ENCODE measurements at places on chromosomes 12 and 14. TPM values are rescaled to one million over a fixed set of nuclear protein-coding genes. Genes with fewer than 3 reads are reported as not detected.

The ZNF740 gene
- 30.3 TPM for total RNA-seq

The CAPS2 gene
- total RNA-seq, result 12.1 TPM

The CLEC9A gene
- not detected for total RNA-seq

The UNC119B gene
- 31.6 TPM for total RNA-seq

The SOAT2 gene
- not detected for total RNA-seq

The MYH6 gene
- total RNA-seq, result not detected

The FAM90A1 gene
- 0.50 TPM for total RNA-seq

The RND1 gene
- 7.4 TPM for total RNA-seq

The TCL1B gene
- total RNA-seq, result not detected

The FOXN4 gene
- total RNA-seq, result not detected

DNA sequence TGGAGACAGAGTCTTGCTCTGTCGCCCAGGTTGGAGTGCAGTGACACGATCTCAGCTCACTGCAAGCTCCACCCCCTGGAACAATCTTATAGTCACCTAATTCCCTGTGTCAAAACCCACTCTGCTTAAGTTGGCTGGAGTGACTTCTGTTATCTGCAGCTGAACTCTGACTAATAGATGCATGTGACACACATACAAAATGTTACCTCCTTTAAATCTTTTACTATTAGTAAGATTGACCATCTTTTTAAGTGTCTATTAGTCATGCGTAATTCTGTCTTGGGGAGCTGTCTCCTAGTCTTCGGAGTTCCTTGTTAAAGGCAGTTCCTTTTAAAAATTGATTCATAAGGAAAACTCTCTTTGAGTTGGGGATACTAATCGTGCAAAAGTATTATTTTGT, 7.4 kb downstream of the IFI27L1 start:
- DNase-seq, result no peak

DNA sequence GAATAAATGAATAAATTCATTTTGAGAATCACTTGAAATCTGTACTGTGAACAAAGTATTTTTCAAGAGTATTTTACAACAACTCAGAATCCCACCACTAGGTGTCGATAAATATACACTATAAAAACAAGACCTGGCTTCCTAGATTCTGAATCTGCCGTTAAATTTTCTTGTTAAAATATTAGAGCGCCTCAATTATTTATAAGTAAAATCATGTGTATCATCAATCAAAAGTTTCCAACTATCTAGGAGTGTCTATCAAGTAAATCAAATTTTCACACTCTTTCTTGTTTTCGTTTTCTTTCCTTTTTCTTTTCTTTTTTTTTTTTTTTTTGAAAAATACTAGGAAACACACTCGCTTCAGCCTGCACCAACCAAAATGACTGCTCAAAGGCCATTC, 179.2 kb upstream of the DCN start:
- DNase-seq, result no peak

GRCh38 chr14:58646479-58646878, 8.7 kb downstream of the DACT1 start:
- DNase-seq, result no peak

GRCh38 chr12:65740506-65740872, 83.8 kb upstream of the HMGA2 start:
- no peak for DNase-seq

DNA sequence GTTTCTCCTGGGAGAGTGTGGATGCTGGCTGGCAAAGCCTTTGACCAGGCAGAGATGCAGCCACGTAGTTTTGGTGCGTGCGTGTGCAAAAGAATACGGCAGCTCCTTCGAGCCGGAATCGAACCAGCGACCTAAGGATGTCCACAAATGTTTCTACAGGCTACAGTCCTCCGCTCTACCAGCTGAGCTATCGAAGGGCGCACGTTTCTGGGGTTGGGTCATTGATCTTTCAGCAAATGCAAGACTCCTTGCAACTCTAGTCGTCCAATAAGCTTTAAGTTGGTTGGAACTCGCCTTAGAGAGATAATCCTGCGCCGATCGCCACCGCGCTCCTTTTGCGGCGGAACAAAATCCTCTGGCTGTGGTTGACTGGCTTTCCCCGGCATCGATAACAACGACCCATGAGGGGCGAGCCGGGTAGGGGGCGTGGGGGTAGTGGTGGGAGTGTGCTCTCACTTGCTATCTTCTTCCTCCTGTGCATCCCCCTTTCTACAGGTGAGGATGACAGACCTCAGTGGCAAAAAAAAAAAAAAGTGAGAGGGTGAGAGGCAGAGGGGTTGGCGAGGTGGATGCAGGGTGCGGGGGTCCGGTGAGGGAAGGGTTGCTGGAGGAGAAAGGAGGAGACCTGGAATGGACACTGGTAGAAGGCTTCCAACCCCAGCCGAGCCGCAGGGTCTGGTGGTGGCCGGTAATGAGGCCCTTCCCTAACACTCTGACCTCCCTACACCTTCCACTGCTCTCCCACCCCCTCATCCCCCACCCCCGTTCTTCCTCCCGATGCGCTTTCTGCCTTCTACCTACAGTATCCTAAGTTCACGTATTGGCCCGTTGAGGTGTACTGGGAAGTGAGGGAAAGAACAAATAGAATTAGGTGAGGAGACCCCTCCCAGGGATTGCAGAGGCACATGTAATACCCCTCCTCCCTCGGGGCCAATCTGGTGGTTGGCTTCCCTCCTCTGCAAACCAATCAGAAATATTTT, 11.8 kb upstream of the OR6S1 start:
- DNase-seq, result peak; percentile 13

- no peak for DNase-seq
Observed at GRCh38 chr12:39616251-39616650, 3.4 kb downstream of the ABCD2 start.

DNA sequence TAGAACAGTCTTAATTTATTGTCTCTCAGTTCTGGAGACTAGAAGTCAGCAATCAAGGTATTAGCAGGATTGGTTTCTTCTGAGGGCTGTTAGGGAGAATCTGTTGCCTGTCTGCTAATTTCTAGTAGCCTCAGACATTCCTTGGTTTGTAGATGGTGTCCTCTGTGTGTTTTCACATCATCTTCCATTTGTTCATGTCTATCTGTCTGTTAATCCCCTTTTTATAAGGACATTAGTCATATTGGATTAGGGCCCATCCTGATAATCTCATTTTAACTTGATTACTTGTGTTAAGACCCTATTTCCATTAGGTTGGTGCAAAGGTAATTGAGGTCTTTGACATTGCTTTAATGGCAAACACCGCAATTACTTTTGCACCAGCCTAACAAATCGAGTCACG, 34.3 kb downstream of the TBC1D15 start:
- no peak for DNase-seq

GRCh38 chr12:64445490-64445889, 6.4 kb upstream of the TBK1 start:
- no peak for DNase-seq

DNA sequence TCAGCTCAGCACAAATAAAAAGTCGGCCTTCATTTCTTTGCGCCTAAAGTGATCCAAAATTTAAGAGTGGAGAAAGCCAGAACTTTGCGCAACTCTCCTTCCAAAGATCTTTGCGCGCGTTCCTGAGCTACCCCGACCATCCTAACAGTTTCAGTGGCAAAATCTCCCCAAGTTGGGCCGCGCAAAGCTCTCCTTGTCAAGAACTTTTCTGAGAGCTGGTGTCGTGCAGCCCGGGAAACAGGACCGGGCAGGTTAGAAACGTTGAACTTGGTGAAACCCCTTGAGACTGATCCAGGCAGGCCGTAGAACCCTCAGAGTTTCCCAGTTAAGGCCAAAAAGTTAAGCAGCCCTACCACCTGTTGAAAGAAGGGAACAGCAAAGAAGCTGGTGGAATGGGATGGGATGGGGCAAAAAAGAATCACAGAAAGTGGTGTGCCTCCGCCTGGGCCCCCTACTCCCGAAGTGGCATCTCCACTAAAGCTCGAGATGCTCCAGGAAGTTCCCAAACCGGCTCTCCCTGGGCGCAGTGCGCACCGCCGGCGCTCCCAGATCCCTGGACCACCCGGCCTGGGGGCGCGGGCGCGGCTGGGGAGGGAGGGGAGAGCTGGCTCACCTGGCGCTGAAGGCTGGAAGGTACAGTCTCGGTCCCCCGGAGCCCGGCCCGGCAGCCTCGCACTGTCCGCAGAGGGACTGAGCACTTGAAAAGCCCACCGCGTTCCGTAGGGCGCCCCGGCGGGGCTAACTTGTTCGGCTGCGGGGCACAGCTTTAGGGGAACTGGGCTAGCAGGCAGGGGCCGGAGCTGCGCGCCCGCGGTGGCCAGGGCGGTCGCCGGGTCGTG, 768 bp downstream of the DBX2 start:
- DNase-seq, result no peak

- no peak for DNase-seq
Observed at GRCh38 chr12:128365032-128365431, 98.1 kb downstream of the TMEM132C start.

DNA sequence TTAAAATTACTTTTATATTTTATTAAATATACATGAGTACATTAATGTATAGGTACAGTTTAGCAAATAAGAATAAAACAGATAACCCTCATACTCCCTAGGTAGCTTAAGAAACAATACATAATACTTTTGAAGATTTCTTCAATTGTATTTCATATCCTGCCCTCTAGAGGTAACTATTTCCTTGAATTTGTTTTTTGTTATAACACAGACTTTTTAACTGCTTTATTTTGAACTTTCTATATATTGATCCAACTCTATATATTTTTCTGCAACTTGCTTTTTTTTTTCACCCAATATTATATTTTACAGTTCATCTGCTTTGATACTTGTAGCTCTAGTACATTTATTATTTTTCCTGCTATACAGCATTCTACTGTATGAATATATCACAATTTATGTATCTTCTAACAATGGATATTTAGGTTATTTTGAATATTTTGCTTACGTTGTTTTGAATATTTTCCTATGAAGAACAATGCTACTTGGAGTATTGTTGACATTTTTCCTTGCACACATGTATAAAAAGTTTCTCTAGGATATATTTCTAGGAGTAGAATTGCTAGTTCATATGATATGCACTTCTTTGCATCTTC, 72.8 kb upstream of the ABCD2 start:
- no peak for DNase-seq

GRCh38 chr12:131564845-131565244, 146.0 kb upstream of the SFSWAP start:
- no peak for DNase-seq

- DNase-seq, result no peak
Observed at GRCh38 chr12:55741931-55742680, 816 bp upstream of the GDF11 start.

GRCh38 chr14:84090837-84091236, 1439.1 kb upstream of the FLRT2 start:
- no peak for DNase-seq

DNA sequence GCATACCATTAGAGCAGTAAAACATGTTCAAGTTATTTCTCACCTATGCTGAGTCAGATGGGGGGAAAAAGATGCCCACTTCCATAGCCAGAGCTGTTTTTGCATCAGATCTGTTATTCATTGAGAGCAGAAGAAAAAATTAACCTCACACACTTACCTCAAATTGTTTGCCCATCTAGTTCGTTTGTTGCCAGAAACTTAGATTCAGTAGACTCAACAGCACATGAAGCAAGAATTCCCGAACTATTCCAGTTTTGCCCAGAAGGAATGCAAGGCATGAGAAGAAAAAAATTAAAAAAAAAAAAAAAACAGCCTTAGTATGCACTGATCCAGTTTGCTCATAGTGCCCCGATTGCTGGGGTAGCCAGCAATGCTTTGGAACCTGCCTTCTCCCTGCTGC, 12.4 kb upstream of the DPF3 start:
- DNase-seq, result no peak

GRCh38 chr12:113471619-113472171, at the start of gene LHX5:
LHX5 (minus strand) TSS chr12:113471871; CDS start chr12:113471498, 373 bp downstream.
- DNase-seq, result no peak

GRCh38 chr12:107223821-107224220, 130.5 kb upstream of the CRY1 start:
- DNase-seq, result no peak

DNA sequence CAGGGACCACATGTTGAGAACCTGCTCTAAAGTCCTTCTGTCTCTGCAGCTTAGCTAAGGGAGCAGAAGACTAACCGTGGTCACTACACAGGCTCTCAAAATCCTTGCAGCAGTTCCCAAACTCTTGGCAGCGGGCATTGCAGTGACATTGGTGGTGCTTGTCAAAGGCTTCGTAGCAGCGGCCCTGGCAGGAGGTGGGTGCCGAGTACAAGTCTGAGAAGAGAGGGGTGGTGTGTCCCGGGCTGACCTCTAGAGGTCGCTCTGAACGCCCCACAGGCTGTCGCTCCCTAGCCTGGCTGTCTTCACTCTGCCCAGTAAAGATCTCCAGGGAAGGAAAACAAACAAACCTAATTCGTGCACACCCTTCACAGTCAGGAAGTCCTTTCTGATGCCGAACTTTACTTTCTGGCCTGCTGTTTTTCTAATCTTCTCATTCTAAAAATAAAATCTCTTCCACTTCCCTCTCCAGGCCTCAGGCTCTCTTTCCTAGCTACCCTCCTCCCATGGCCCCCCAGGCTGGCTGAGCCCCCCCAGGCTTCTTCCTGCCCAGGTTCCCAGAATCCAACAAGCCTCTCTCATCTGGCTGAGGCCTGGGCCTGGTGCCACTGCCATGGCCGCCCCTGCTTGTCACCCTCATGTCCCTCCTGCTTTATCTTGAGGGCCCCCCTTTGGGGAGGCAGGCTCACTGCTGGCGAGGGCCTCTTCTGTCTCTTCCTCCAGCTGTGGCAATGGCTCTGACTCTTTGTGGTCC, 7.7 kb downstream of the ENDOU start:
- peak; percentile 43 for DNase-seq

- no peak for DNase-seq
Observed at GRCh38 chr14:95255013-95255412, 64.7 kb downstream of the CLMN start.
